ENCODE measurements at places on chromosomes 4 and X.

DNA sequence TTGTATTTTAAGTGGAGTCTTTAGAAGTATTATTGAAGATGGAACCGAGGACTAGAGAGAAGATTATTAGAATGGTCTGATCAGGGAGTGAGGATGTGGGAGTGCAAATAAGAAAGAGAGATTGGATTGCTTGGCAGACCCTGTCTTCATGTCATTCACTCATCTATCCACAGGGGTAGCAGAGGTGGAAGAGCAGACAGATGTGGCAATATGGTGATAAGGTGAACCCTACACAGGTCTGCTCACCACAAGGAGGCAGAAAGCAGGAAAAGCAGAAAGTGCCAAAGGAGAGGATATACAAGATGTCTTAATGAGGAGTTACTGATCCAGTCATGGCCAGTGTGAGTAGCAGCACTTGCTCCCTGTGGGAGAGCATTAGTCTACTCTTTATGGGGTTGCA, 129.4 kb downstream of the MAGEE2 start:
- DNase-seq, result no peak

GRCh38 chrX:48090123-48090522, 18.7 kb upstream of the ZNF630 start:
- no peak for DNase-seq

DNA sequence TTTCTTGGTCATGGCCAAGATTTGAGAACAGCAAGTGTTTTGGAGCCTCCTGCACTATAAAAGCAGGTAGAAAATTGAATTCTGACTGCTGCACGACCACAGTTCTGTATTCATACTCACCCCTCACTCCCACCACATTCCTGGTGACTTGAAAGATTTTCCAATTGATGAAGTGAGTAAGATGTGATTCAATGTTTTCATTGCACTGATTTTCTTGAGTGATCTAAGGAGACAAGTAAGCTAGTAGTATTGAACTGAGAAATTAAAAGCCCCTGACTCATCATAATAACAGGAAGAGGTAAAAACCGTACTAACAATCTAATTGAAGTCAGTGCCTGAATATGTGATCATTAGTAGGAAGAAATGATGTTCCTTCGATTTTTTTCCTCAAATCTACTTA, 6.1 kb upstream of the SEC24D start:
- DNase-seq, result no peak

DNA sequence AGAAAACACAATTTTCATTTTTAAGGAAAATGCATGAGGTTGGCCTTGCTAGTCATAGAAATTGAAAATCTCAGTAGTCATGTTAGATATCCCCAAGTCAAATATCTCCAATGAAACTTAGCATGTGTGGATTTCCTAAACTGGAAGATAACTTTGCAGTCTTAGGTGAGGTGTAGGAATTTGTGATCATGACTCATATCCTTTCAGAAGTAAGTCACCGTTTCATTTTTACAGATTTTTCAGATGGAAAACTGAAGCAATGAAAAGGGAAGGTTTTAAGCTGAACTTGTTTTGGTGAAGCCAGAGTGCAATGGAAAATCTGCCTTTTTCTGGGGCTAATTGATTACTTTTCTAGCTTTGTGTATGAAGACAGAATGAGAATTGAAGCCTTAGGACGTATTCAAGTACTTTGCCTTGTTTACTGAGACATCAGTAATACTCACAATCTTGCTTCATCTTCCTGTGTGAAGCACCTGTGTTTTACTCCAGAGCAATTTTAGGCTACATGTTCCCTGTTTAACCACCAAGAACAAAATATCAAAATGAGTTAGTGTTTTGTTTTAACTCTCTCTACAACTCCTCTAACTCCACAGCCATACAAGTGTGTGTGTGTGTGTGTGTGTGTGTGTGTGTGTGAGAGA, 1662.8 kb upstream of the ADGRL3 start:
- DNase-seq, result no peak

GRCh38 chr4:163109967-163110366, 56.7 kb downstream of the NAF1 start:
- DNase-seq, result no peak

DNA sequence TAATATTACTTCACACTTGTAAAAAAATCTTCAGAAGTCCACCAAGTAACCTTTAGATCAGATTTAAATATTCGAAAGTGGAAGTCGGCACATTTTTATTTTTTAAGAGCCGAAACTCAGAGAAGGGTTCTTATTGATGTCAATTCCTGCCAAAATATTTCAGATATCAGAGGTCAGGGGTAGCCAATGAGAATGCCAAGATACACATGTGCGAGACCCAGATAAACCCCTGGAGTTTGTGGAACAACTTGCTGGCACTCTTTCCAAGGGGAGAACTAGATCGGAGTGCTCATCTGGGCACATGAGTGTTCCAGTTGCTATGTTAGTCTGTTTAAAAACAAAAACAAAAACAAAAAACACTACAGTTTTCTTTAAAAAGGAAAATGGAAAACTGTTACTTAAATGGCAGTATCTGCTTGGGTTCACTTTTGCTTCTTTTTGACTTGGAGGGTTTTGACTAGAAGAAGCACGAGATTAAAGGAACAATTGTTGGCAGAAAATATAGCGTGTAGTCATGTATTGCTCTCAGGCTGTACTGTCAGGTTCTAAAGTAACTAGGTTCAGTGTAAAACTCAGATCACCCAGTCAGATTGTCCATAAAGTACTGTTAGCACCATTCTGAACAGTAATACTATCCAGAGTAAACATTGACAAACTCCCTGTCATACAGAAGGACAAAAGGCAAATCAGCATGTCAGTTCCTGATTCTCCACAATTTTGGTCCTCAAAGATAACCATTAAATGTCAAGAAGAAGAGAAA, 188.0 kb upstream of the PACRGL start:
- DNase-seq, result no peak

DNA sequence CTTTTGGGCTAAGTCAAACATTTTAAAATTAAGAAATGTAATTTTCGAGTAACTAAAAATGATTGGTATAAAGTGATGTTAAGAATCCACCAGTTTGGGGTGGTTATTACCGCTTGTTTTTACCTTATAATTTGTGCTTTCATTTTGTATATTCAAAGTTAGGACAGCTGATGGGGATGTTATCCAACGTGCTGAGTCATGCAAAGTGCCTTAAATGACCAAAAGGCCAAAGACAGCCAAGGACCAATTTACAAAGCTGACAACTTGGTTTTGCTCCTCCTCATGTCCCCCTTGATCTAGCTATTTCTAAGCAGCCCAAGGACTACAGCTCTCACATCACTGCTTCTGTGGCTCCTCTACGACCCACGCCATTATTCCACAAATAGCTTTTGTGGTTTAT, 181.4 kb upstream of the PCDH7 start:
- DNase-seq, result no peak

GRCh38 chr4:36320117-36320896, 38.9 kb downstream of the DTHD1 start:
- DNase-seq, result no peak

GRCh38 chr4:78310007-78310739, 241.4 kb upstream of the ANXA3 start:
- DNase-seq, result no peak

DNA sequence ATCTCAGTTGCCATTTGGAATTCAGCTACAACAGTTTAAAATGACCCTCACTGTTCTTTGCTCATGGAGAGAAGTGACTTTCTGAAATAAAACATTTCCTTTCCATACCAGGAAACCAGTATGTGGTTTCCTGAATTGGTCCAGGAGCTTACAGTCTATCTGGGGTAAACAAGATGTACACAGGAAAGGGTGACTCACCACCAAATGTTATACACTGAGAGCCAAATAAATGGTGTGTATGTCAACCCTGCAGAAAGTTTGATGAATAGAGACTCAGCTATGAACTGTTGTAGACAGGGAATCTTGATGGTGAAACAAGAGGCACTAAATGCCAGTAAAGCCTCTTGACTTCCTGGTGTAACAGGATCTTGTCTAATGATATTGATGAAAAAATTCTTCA, 100.4 kb downstream of the HS6ST2 start:
- DNase-seq, result no peak

DNA sequence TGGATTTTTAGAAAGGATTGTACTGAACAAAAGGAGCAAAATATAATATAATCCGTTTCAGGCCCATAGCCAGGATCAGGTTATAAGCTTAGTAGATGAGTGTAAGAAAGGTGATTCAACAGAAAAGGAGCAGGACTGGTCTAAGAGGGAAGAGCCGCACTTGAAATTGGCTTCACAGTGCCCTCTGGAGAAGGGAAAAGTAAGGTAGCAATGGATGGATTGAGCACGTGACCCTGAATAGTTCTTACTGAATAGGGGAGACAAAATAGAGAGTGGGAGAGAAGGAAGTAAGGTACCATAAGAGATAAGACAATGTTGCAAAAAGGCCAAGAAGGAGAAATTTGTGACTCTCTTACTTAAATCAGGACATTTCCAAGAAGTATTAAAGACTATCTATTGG, 15.6 kb downstream of the CXorf66 start:
- no peak for DNase-seq

GRCh38 chr4:10587697-10588096, 96.9 kb downstream of the CLNK start:
- DNase-seq, result peak; percentile 55

DNA sequence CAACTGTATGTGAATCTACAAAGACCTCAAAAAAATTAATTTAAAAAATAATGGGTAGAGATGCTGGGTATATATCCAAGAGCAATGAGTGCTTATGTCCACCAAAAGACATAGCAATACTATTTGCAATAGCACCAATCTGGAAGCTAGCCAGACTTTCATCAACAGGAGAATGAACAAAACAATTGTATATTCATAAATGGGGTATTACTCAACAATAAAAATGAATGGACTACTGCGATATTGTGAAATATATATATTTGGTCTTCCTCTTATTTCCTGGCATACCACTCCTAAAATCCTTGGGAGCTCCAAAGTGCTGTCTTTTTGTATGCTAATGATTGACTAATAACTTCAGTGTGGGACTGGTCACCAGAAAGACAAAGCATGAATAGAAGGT, 77.5 kb downstream of the MSN start:
- DNase-seq, result no peak

- no peak for DNase-seq
Observed at GRCh38 chrX:146189371-146189770, 371.7 kb downstream of the SLITRK2 start.

DNA sequence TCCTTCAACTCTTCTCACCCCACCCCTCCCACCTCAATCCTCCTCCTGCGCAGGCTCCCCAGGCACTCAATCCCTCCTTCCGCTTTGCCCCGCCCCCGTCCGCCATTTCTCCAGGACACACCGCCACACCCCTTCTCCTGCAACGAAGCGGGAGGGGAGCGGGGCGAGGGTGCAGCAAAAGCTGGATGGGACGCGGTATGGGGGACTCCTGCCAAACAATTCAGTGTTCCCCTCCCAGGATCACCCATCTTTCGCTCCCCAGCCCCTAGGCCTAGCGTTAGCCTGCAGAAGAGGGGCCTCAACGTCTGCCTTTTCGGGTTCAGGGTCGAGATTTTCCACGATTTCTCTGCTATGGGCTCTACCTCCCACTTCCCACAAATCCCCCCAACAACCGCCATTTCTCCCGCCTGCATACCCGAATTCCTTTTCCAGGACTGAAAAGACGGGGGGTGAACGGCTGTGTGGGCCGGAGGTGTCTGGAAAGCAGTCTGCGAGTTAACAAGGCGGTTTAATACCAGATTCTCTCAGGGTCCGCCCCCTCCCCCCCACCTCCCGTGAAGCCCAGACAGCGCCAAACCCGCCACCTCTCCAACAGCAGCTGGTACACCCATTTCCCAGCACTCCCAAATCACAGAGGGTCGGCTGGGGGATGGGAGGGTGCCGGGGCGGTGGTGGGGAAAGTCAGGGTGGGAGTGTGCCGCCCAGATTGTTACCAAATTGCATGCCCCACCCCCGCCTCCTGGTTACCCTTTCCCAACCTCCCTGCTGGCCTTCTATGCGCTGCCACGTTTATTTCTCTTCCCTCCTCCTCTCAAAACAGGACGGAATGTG, 774 bp downstream of the ARMCX2 start:
- peak; percentile 71 for DNase-seq

- no peak for DNase-seq
Observed at GRCh38 chr4:136277741-136278140, 1254.6 kb downstream of the PCDH18 start.

DNA sequence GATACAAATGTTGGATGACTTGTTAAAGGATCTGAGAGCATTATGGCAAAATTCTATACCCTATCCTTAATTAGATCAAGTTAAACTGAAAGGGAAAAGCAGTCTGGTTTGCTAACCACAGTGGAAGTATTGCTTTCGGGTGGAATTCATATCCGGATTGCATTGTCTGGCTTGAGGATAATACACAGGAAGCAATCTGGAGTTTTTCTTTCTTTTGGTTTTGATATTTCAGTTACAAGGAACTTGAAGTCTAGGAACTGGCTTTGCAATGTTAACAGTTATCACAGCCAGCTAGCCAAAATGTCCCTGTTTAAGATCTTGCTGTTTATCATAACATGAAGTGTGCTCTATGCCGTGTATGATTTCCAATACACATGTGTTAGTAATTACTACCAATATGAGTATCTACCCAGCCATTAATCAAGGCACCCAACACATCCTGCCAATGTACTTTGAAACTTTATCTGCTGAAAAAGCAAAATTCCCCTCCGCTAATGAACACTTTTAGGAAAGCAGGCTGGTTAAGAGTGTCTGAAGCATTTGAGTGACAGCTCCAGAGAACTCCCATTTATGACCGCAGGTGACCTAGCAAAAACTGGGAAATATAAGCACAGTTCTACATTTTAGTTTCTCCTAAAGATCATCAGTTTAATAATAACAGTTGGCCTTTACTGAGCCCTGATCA, 146.4 kb downstream of the PALLD start:
- DNase-seq, result no peak

DNA sequence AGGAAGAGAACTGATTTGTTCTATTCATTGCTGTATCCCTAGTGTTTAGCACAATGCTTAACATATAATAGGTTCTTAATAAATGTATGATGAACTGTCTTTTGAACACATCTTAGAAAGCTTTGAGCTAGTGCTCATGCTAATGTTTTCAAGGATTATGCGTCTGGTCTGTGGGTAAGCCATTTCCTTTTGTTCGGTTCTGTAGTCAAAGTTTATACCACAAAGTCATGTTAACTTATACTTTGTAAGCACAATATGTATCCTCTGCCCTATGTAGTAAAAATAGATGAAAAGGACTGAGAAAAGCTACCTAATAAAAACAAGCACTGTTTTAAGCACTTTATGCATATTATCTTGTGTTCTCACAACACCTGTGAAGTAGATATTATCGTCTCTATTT, 301.9 kb downstream of the GLUD2 start:
- no peak for DNase-seq

DNA sequence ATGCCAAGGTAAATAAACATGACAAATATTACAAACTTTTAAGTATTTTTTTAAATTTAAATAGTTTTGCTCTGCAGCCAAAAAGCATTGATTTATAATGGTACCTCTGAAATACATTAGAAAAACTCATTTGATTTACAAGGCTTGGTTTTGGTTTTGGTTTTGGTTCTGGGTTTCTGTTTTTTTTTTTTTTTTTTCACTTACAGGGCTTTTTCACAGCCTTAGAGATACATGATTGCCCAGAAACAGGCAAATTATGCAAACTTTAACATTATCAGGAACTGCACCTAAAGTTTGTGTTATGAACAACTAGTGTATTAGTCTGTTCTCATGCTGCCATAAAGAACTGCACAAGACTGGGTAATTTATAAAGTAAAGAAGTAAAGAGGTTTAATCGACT, 196.4 kb upstream of the DDX53 start:
- no peak for DNase-seq

Data from activated CD8-positive, alpha-beta memory T cell treated with anti-CD3 and anti-CD28 coated beads, Interleukin-2, amount 10 ng/mL, durations not matched to agents 7 days and 5 days (primary cell).